NCI-H446 treated with DMSO at 0.1 percent for 48 hours (cell line): ENCODE measurements at places on chromosomes 5 and 9.

GRCh38 chr5:15550502-15551112 is 50.6 kb downstream of the FBXL7 start:
- DNase-seq: no peak

GRCh38 chr5:78490709-78491485 is 130.5 kb downstream of the SCAMP1 start:
- DNase-seq: no peak

GRCh38 chr5:121841892-121842291 is 9.8 kb upstream of the FTMT start:
- no peak for DNase-seq

DNA sequence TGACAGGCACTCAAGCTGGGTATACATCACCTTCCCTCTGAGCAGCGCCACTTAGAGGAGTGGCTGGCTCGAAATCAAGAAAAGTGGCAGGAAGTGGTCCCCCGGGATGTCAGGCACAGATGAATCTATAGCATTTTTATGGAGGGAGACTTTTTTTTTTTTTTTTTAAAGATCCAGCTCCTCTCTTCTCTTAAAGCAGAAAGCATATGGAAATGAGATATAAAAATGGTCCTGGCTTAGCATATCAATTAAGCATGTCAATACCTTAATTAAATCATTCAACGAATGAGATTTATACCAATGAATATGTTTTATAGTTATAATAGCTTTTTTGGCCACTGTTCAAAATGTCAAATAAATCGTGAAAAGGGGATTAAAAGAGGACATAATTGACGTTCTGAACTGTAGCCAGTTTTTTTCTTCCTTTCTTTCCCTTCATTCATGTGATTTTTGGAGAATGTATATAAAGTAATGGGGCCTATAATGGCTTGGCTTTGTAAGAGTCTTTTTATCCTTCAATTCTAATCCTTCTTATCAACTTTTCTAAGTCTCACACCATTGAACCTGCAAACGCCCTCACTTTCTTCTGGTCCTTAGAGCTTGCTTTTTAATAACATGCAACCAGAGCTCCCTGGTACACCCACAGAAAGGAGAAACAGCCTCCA is 319.2 kb upstream of the PANK3 start:
- no peak for DNase-seq

DNA sequence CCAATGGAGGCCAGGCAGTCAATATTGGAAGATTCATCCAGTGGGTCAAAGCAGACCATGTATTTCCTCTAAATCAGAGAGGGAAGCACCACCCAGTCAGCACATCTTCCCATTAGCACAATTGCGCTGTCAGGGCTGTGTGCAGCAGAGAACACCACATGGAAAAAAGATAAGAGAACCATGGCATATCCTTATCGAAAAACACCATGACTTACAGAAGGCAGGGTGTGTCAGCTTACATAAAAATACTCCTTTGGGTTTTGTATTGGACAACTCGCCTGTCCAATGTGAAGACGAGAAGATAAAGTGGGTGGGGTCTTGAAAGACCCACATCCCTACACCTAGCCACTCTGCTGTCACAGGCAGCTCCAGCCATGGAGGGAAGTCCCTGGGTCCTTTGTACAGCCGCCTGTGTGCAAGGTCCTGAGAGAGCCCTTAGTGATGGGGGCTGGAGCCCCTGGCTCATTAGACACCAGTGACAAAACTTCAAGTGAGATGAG is 71.9 kb upstream of the SPATA31E1 start:
- no peak for DNase-seq
